Mammary epithelial cell (primary cell): ENCODE measurements at places on chromosomes 1 and 21.

- DNase-seq: no peak
These were observed 295.2 kb downstream of the DISC1 start for GRCh38 chr1:231921646-231922345.

- no peak for DNase-seq
These were observed 122.4 kb downstream of the AKT3 start for GRCh38 chr1:243727503-243728203.

- DNase-seq: no peak
These were observed 126.8 kb upstream of the ZNF644 start for GRCh38 chr1:91148641-91149069.

DNA sequence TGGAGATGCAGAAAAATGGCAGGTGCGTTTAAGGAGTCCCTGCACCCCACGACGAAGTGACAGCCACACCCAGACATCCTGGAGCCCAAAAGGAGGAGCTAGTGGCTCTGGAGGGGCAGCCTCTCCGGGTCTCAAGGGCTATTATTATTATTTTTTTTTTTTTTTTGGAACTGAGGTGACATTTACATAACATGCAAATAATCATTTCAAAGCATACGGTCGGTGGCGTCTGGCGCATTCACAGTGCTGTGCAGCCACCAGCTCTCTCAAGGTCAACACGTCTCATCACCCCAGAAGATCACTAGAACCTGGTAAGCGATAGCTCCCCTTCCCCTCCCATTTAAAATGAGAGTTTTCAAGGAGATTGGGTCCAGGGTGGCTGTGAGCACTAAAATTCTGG lies 67.5 kb upstream of the PDE9A start:
- DNase-seq: no peak

- DNase-seq: no peak
These were observed 61.1 kb downstream of the LDLRAD2 start for GRCh38 chr1:21873174-21873573.

- DNase-seq: no peak
These were observed 225.6 kb downstream of the BRINP3 start for GRCh38 chr1:190252046-190252445.
